ENCODE measurements at places on chromosomes 7 and 10.
A peak's percentile ranks its signal among the peaks of the same experiment; 100 is the strongest.

DNA sequence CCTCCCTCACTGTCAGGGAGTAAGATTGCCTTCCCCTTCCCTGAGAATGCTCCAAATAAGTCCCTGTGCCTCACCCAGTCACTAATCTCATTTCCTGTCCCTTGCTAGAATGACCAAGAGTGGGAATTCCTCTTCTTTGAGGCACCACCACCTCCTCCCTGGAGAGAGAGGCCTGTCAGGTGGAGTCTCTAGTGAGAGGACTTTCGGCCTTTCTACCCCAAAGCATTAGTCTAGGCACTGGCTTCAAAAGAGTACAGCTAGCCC is 145.0 kb downstream of the PTPN20 start:
- no peak for DNase-seq
- no peaks in the 10 kb centered on the region for H3K27me3 ChIP-seq
- H3K4me3 ChIP-seq = no peak overlapping the region

DNA sequence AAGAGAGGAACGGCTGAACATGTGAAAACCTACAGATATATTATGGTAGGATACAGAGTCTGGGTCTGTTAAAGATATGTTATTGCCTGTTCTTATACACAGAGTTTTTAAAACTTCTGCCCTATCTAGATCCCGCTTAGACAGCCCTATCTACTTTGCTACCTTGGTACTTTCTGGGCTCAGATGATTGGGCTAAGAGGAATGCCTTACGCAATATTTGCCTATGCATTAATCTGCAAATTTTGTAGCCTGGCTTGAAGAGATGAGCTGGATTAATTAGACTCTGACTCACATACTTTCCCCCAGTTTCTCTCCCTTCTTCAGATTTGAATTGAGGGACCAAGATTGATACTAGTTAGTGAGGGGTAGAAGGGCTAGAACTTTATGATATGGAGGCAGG is 33.6 kb upstream of the A1CF start:
- DNase-seq = no peak
- H3K27me3 ChIP-seq = no peaks in the 10 kb centered on the region
- H3K27ac ChIP-seq = no peak overlapping the region
- H3K36me3 ChIP-seq = no peaks in the 10 kb centered on the region

GRCh38 chr10:22420787-22421517 is 75.7 kb downstream of the SPAG6 start:
- H3K27me3 ChIP-seq = no peaks in the 10 kb centered on the region
- no peaks in the 10 kb centered on the region for H3K4me1 ChIP-seq
- H3K36me3 ChIP-seq = no peaks in the 10 kb centered on the region
- no peak for DNase-seq

GRCh38 chr7:98748090-98748489 is 121.7 kb downstream of the TMEM130 start:
- H3K27ac ChIP-seq = no peak overlapping the region
- H3K27me3 ChIP-seq = no peaks in the 10 kb centered on the region
- DNase-seq = no peak
- no peaks in the 10 kb centered on the region for H3K36me3 ChIP-seq
- H3K4me3 ChIP-seq = no peak overlapping the region
- H3K4me1 ChIP-seq = no peaks in the 10 kb centered on the region

- DNase-seq = no peak
- no peak overlapping the region for H3K27ac ChIP-seq
- H3K4me3 ChIP-seq = no peak overlapping the region
- H3K27me3 ChIP-seq = no peaks in the 10 kb centered on the region
- H3K36me3 ChIP-seq = peaks cover 4% of the 10 kb centered on the region
Observed at GRCh38 chr10:112434988-112435619, 11.6 kb downstream of the ZDHHC6 start.

DNA sequence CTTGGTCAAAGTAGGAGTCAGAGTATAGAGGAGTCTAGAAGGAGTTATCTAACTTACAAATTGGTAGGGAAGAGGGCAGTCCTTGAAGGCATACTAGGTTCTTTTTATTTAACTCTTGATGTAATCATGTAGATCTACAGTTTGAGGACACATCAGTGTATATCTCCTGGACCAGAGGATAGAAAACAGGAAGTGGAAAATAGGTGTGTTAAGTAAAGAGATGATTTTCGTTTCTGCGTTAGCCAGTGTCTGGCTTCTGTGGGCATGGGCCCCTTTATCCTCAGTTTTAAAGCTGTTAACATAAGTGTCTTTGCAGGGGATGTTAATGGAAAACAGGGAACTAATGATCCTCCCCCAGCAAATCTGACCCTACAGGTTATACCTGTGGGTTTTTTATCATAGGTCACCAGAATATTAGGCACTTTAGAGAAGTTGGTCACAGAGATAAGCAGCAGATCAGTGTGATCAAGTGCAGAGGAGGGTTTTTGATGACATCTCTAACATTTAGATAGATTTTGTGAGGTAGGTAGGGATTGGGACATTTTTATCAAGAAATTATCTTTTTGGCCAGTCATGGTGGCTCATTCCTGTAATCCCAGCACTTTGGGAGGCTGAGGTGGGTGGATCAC is 58.6 kb upstream of the PRSS1 start:
- no peak for DNase-seq
- H3K4me3 ChIP-seq = no peak overlapping the region
- no peak overlapping the region for H3K27ac ChIP-seq
- H3K36me3 ChIP-seq = no peaks in the 10 kb centered on the region

DNA sequence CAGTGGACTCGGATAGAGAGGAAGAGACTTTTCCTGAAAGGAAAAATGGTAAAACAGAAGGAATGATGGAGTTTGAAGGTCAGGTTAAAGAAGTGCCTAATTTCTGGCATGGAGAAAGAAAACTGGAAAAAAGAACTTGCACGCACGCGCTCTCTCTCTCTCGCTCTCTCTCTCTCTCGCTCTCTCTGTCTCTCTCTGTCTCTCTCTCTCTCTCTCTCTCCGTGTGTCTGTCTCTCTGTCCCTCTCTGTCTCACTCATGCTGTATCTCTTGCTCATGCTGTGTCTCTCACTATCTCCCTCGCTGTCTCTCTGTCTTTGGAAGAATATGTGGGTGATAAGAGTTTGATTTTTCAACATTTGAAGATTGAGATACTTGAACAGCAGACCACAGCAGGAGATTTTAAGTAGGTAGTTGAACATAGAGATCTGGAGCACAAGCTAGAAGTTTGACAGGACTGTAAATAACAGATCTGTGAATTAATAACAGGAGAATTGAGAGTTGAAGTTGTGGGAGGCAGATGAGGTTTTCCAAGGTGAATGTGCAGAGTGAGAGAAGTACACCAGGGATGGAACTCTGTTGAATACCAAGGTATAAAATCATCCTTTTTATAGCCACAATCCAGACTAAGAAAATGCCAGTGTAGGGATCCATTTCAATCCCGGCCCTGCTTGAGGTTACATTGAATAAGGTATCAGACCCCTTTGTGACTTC is 33.1 kb downstream of the ADD3 start:
- peaks cover 1% of the 10 kb centered on the region for H3K4me1 ChIP-seq
- DNase-seq = no peak
- no peak overlapping the region for H3K27ac ChIP-seq
- no peak overlapping the region for H3K4me3 ChIP-seq

GRCh38 chr10:70481831-70482530 is 3.4 kb downstream of the PALD1 start:
- H3K27me3 ChIP-seq = no peaks in the 10 kb centered on the region
- no peaks in the 10 kb centered on the region for H3K36me3 ChIP-seq
- H3K4me1 ChIP-seq = peaks cover 15% of the 10 kb centered on the region
- DNase-seq = no peak
- H3K27ac ChIP-seq = no peak overlapping the region

DNA sequence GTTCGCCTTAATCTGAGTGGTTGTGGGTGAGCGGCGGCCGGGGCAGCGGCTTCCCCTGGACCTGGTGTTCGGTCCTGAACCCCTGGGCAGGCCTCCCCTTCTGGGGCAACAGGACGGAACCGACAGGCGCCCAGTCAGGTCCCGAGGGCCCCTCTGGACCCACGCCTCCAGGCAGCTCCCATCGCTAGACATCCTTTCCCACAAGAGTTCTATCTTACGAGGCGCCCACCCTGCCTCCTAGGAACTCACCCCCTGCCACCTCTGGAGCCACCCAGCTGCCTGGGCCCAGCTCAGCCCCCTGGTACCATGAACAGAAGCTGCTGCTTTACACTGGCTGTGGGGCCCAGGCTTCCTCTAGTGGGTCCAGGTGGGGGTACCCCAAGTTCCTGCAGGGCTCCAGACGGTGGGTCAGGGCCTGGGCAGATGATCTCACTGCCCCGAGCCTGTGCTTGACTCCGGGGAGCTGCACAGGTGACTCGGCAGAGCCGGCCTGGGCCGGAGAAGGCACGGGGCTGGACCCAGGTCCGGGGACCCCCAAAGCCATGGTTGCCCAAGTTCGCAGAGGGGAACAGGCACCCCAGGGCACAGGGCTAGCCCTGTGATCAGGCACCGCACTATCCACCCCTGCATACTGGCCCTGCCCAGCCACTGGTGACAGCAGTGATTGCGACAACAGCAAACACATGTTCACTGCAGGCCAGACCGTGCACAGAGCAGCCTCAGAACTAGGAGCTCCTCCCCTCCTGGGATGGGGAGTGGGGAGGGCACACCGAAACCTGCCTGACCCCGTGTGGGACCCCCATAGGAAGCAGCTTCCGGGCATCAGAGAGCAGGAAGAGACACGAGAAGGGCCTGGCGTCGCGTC is 180.3 kb downstream of the ELFN1 start:
- no peaks in the 10 kb centered on the region for H3K4me1 ChIP-seq
- no peaks in the 10 kb centered on the region for H3K36me3 ChIP-seq
- no peak overlapping the region for H3K27ac ChIP-seq

DNA sequence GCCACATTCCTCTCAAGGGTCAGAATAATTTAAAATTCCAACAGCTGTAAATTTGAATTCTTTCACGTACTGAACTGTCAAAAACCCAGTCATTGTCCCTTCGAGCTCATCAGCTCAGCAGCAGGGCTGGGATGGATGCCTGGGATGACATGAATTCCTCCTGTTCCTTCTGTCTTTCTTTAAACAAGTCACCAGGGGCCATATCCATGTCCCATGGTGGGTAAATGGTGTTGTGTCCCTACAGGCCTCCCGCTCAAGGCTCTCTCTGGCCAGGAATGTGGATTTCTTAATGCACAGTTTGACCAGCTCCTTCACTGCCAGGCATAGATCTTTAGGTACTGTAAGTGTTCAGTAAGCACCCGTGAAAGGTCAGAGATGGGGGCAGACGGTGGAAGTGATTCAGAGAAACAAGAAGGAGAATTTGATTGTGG is 13.8 kb upstream of the TECPR1 start:
- no peak overlapping the region for H3K4me3 ChIP-seq
- no peaks in the 10 kb centered on the region for H3K36me3 ChIP-seq
- H3K4me1 ChIP-seq = no peaks in the 10 kb centered on the region
- H3K27ac ChIP-seq = no peak overlapping the region

GRCh38 chr7:44324481-44325200 is 753 bp downstream of the CAMK2B start:
- peaks cover 27% of the 10 kb centered on the region for H3K27me3 ChIP-seq
- DNase-seq = no peak
- peak overlapping the region; percentile 53 for H3K4me3 ChIP-seq
- H3K36me3 ChIP-seq = no peaks in the 10 kb centered on the region

- no peaks in the 10 kb centered on the region for H3K27me3 ChIP-seq
- H3K4me3 ChIP-seq = no peak overlapping the region
- DNase-seq = no peak
- H3K4me1 ChIP-seq = no peaks in the 10 kb centered on the region
- H3K36me3 ChIP-seq = no peaks in the 10 kb centered on the region
Observed at GRCh38 chr10:10551596-10552301, 465.9 kb upstream of the CELF2 start.

DNA sequence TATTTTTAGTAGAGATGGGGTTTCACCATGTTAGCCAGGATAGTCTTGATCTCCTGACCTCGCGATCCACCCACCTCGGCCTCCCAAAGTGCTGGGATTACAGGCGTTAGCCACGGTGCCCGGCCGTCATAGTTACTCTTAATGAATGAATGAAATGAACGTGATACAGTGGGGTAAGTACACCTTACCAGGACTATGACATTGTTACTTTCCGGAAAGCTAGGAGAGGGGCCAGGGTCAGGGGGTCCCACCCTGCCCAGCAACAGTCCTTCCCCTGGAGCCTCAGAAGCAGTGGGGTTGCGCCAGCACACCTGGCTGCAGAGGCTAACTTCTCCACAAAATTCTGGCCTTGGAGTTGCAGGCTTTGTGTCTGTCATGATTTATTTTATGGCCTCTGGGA is 21.4 kb downstream of the VSTM4 start:
- H3K4me3 ChIP-seq = no peak overlapping the region
- H3K27ac ChIP-seq = no peak overlapping the region
- no peaks in the 10 kb centered on the region for H3K36me3 ChIP-seq
- no peak for DNase-seq

Data from iPS DF 6.9 (cell line).